ENCODE measurements at places on chromosomes 12 and 14. TPM values are rescaled to one million over a fixed set of nuclear protein-coding genes. Genes with fewer than 3 reads are reported as not detected.
A peak's percentile ranks its signal among the peaks of the same experiment; 100 is the strongest.

- no peak for DNase-seq
Measured at GRCh38 chr12:122059203-122059960, 19.2 kb upstream of the MLXIP start.

- DNase-seq = no peak
Measured at GRCh38 chr14:60760644-60761364, 26.2 kb downstream of the MNAT1 start.

DNA sequence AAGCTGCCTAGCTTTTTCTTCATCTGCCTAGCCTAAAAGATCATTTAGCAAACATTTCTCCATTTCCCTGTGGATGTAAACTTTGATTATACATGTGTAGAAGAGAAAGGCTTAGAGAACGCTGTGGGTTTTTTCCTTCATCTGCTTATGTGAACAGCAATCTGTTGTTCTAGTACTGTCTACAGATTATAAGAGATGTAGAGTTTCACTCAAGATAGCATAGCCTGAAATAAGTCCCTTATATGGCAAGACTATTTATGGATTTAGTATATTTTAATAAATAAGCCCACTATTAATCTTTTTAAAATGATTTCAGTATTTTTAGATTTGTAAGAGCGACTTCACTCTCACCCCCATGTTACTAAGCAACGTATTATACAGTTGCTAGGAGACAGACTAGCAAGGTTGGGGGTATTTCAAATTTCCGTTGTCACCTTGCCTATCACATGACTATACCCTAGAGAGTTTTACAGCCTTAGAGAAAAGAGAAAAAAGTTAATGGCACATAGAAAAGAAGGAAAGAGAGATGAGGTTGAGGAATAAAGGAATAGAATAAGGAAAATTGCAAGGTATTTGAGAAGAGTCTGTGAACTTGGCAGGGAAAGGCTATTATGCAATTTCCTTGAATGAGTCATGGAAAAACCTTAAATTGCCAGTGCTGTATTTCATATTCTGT, 12.2 kb upstream of the TUBA1A start:
- DNase-seq = peak; percentile 39

DNA sequence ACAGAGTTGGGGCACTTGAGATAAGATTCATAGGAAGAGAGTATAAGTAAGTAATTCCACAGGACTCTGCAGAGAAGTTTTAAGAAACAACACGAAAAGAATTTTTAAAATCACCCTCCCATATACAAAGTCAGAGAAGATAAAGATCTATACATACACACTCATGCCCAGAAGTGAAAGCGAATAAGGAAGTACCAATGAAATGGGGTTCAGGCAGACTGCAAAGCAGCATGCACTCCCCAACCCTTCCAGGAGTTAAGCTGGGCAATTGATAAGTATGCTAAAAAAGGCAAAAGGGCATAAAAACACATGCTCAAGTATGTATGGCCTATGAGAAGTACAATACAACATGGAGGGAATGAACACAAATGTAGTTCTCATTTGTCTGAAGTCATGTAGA, 246.2 kb upstream of the GRIP1 start:
- no peak for DNase-seq

DNA sequence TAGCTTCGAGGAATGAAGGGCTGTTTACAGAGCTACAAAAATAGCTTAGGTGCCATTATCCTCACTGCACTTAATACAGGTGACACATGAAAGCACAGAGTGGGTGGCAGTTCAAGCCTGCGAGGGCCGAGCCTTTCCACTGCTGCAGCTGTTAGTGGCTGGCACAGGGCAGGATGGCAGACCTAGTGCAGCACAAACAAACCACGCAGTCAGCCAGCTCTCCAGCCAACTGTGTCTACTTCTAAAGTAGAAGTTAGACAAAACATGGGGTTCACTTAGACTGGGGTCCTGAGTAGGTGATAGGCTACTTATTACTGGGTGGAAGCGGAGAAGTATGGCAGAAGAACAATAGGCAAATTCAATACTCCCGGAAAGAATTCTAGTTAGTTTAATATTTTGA, 95.4 kb downstream of the DUSP16 start:
- DNase-seq = no peak

- DNase-seq = no peak
Measured at GRCh38 chr12:123278101-123278627, 6.5 kb upstream of the CDK2AP1 start.

DNA sequence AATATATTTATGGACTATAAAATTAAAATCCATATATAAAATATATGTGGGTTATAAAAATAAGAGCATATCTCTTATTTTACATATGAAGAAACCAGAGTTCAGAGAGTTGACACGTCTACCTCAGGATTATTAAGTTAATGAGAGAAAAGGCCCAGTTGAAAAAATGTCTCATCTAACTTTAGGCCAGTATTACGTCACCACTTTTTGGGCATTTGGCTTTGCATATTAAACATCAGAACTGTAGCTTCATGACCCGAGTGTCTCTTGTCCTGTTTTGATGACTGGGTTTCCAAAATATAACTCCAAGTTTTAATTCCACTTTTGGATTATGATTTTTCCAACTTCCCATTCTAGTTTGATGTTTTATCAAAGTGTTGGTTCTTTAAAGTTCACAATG, 1026.1 kb downstream of the SLC6A15 start:
- DNase-seq = no peak

The ADCY6 gene
- polyA plus RNA-seq = 38.1 TPM

The SLC8A3 gene
- 1.0 TPM for polyA plus RNA-seq

The PRPH gene
- polyA plus RNA-seq = 1.1 TPM

All from cardiac muscle cell (in vitro differentiated cells and primary cell).